Ascending aorta (tissue), 2 donors: ENCODE measurements at places on chromosomes 1 and 21. TPM values are rescaled to one million over a fixed set of nuclear protein-coding genes. Genes with fewer than 3 reads are reported as not detected.

Gene CHD1L
- total RNA-seq, result 8.0 TPM

Gene CSF1
- 140 TPM for total RNA-seq

Gene CFAP45
- not detected for total RNA-seq

Gene SLC1A7
- total RNA-seq, result not detected

Gene LCE1E
- not detected for total RNA-seq

Gene SLC44A5
- not detected for total RNA-seq

Gene FAM151A
- total RNA-seq, result not detected

Gene INPP5B
- 11.7 TPM for total RNA-seq

Gene PTAFR
- 13.1 TPM for total RNA-seq

Gene ADCY10
- total RNA-seq, result 1.9 TPM

Gene SHE
- total RNA-seq, result 107 TPM

Gene SPTA1
- total RNA-seq, result not detected

Gene EDN2
- not detected for total RNA-seq

Gene PLEKHA6
- total RNA-seq, result 4.9 TPM

Gene ATP8B2
- 173 TPM for total RNA-seq

Gene FCRL2
- not detected for total RNA-seq

Gene S100A13
- 89.7 TPM for total RNA-seq
